ENCODE measurements at places on chromosomes 2 and 18.

DNA sequence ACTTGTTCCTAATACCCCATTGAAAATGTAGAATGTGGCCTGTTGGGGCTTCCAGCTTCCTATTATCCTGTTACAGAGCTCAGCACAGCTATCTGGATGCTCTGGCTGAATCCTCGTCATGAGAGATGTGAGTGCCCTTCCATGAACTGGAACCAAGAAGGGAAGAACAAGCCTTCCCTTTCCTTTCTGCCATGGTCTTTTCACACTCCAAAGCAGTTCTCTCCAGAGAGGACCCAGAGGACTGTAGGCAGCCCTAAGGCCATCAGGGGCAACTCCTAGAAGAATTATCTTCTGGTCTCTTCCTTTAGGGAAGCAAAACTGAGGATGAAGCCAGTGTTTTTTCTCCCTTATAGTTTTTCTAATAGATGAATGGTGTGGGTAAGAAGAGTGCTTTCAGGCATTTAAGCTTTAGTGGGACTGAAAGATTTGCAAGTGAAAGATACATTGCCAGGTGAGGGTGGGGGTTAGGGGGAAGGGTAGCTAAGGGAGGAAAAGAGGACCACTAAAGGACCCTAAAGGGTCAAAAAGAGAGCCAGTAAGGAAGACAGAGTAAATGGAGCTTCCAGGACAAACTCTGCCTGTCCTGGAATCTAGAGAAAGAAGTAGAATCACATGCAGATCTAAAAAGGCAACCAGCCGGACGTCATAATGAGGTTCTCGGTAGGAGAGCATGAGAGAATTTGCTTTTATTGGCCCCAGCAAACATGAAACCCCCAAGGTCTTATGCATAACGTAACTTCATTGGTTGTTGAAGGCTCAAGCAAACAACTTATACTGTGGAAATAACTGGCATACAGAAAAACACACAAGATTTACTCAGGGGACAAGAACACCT is 12.4 kb upstream of the XPO1 start:
- no peak for DNase-seq

GRCh38 chr2:174609261-174609660 is 11.7 kb upstream of the WIPF1 start:
- DNase-seq = no peak

DNA sequence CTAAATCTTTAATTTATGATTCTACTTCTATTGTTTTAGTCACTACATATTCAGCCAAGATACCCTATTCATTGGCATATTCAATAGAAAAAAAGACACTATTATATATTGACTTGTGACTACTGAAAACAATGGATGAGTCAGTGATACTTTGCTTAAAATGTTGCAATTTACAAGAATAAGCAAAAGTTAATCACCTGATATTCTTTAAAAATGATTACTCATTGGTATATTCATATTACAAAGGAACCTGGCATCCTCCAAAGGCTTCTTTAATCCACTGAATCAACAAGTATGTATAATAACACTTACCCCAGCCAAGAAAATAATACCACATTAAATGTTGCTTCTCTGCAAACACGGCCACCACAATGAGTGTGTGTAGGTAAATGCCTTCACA is 87.8 kb downstream of the CALCRL start:
- no peak for DNase-seq

GRCh38 chr2:3492951-3493614 is 26.2 kb downstream of the ADI1 start:
- DNase-seq = no peak

GRCh38 chr2:66110608-66111007 is 324.3 kb upstream of the MEIS1 start:
- DNase-seq = no peak

- no peak for DNase-seq
Observed at GRCh38 chr2:153268941-153269461, 209.6 kb downstream of the RPRM start.

DNA sequence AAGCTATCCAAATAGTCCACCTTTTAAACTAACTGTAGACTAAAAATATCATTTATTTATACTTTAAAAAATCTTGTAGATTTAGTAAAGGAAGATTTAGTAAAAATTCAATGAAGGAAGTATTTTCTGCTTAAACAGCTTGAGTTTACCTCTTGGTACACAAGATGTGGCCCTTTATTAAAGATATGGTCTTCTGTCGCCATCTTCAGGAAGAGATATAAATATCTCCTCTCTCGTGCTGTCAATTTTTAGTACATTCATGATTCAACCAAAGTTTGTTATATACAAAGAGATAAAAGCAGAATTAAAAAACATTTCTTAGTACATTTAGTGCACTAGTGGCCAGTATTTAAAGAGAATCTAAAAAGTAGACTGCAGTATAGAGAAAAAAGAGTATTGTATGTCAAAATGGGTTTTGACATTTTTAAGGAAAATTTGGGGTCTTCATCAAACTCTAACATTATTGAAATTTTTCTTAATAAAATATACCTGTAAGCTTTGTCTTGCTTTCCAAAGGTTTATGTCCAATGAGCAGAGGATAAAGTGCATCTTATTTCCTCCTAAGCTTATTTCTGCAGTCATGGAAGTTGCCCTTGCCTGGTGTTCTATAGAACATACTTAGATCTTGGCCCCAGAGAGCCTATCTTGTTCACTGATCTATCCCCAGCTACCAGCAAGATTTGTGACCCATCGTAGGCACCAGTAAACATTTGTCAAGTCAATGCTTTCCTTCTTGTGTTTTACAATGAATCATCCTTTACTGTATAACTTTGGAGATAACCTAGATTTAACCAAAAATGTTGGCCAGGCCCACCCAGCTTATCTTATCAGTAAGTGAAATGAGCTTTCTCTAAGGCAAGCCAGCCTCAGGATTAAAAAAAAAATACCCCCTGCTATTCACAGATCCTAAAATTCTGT is 18.5 kb upstream of the EML6 start:
- peak; percentile 45 for DNase-seq

DNA sequence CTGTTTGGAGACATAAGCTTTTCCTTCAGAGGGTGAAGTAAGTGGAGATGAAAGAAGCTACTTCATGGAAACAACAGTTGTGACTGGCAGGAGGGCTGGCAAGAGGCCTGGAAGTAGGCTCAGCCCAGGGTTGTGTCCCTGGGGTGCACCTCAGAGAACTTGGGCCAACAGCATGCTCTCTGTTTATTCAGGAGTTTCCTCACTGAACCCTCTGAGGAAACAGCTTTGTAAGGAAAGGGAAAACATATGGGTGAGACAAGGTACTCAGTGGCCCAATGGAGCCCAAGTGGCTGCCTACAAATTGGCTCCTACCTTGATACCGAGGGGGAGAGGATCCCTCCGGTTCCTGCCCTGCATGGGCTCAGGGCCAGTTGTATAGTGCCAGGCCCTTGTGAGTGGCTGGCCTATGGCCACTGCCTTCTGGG is 115.5 kb upstream of the ITGA6 start:
- no peak for DNase-seq

Data from CD4-positive, alpha-beta T cell treated with Interleukin-6 at 100 ng/mL for 8 hours (primary cell).